ENCODE measurements at places on chromosomes 3 and 15.

DNA sequence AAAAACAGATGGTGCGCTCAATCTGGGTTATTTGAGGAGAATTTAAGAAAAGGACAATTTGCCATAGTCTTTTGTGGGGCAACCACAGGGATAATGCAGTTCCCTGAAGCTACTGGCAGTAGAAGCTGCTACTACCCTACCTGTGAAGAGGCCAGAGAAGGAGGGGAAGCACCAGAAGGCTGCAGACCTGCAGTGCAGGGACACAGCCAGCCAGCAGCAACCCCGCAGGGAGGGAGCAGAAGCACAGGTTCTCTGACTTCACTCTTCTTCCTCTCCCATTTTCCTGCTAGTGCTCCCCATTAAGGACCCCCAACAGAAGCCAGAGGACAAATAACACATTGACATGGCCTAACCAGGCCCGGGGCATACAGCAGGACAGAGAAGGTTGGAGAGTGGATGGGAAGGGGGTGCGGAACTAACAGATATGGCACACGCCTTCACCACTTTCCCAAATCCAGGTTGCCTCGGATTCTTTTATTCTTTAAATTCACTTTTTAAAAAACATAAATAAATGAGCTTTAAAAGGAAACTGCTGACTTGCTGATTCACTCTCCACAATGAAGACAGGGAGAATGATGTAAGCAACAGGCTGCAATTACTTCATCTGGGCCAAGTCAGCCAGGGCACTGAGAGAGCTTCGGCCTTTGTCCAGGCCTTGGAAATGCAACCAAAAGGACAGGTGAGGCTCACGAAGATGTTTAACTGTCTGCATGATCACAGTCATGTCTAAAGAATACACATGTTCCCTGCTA is 30.1 kb downstream of the POPDC2 start:
- no peak for DNase-seq

DNA sequence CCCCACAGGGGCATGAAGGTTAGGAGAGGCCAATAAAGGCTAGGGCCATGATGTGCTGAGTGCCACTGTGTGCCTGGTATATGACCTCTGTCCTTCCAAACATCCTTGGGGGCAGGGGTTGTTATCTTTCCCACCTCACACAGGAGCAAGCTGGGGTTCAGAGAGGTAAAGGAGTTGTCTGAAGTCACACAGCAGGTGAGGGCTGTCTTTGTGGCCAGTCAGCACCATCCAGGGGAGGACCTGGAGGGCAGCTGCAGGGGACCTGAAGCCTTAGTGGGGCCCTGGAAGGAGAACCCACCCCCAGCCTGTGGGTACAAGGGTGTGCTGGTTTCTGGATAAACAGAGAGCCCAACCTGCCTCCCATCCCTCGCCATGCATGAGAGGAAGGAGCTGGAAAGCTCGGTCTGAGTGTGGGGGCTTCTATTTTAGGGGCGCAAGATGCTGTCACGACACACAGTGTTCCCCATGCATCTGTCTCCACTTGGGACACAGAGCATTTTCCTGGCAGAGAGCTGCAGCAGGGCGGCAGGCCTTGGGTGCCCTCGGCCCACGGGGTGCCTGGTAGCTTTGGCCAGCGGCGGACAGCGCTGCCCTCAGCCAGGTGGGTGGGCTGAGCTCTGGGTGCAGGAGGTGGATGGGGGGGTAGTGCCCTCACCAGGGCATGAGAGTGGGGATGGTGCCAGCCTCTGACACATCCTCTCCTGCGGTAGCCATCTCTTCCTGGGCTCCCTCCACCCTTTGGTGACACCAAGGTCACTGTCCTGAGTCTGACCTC is 14.7 kb downstream of the IQSEC1 start:
- no peak for DNase-seq

- DNase-seq = no peak
These were observed 1016.5 kb downstream of the ROBO1 start for GRCh38 chr3:78751266-78751665.

GRCh38 chr3:103047640-103048039 is 612.8 kb downstream of the ZPLD1 start:
- no peak for DNase-seq

Data from KG1 (cell line).